Activated CD4-positive, alpha-beta T cell treated with anti-CD3 and anti-CD28 coated beads, Interleukin-2, amount 10 ng/mL, durations not matched to agents 24 days and 14 days (primary cell): ENCODE measurements at places on chromosomes 16 and 17.
A peak's percentile ranks its signal among the peaks of the same experiment; 100 is the strongest.

DNA sequence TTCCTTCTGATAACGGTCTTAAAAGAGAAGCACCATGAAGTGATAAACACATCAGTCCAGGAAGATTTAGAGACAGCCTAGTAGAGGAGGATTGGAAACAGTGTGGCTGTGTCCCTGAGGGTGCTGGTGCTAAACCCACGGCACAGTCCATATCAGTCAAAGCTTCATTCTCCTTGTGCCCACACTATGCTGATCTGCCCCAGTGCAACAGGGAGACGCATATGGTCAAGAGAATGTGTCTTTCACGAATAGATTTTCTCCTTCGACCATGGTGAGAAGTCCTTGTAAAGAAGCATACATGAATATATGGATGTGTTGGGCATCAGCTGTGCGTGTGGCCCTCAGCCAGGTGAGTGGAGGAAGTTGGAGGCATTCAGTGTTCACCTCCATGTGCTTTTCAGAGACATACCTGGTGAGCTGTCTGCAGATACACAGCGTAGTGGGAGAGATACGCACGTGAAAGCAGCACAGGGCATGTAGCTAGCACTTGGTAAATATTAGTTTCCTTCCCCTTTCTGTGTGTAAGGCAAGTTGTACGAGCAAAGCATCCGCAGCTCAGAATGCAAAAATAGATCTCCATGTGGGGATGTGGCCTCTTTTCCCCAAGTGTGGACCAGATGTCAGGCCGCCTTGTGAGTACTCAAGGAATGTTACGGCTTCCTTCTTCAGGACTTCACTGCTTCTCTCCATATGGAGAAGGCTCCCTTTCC is 29.4 kb downstream of the HLF start:
- DNase-seq: no peak

DNA sequence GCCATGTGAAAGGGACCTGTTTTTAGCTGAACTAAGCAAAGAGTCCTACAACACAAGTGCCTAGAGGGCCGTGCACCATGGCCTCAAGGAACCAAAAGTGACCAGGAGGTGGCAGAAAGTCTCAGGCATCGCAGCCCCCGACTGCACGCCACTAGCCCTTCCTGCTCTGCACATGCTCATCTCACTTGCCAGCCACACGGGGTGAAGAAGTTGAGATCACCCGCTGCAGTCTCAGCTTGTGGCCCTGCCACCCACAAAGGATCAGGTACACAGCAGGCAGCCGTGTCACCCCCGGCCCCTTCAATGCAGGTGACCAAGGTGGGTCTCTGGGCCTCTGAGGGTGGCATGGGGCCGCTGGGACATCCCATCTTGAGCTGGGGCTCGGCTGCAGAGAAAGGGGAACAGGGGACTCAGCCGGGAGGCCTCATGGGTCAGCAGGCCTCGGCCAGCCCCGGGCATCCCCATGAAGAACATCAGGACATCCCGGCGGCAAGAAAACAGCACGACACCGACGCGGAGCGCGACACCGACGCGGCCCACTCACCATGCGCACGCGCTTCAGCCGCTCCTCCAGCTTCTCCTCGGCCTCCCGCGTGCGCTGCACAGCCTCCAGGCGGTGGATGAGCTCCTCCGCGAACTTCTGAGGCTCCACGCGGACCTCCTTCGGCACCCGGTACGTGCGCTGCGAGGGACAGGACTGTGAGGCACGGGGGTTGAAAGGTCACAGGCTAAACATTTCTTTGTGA is 21.0 kb downstream of the PDIA2 start:
- DNase-seq: no peak

- no peak for DNase-seq
Observed at GRCh38 chr17:6544011-6544370, 12.4 kb downstream of the PITPNM3 start.

DNA sequence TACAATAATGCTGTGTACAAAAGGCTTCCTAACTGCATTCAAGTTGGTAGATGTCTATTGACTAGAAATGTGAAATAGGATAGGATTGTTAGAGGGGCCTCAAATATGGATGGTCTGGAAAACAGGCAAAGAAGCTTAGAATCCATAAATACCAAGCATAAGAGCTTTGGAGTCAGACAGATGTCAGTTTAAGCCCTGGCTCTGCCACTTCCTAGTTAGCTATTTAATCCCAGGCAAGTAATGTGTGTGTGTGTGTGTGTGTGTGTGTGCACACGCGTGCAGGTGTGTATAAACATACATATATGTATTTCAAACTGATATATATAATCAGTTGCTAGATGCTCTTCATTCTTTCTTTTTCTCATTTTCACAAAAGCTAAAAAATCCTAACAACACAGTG is 66.7 kb downstream of the MMD start:
- no peak for DNase-seq

DNA sequence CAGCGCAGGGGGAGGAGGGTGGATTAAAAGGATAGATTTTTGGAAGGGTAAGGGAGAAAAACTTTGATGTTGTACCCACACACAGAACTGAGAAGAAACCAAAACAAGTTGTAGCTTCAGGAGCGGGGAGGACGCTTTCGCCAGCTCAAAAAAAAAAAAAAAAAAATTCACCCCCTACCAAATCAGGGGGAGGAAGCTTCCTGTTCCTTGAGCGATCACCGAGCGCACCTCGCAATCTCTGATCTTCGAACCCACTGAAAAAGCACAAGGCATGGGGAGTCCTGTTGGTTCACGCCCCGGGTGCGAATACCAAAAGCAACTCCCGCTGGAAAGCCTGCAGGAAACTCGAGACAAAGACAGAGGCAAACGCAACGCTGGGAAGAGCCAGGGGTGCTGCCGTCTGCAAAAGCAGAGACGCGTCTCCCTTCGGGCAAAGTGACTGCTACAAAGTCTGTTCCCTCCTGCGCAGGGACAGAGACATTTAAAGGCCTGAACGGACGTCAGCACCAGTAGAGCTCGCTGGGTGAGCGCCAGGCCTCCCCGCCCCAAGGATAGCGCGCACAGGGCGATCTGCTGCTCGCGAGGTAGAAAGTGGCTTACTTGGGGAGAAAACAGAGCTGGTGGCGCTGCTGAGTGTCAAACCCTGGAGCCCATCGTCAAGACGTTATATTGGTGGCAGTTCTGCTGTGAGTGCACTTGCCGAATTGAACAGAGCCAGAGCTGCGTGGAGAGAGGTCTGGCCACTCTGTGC is 190.4 kb downstream of the USP22 start:
- DNase-seq: peak; percentile 67
